ENCODE measurements at places on chromosomes 3 and 15.
A peak's percentile ranks its signal among the peaks of the same experiment; 100 is the strongest.

- no peak for DNase-seq
These were observed 43.1 kb downstream of the STARD5 start for GRCh38 chr15:81280696-81281455.

DNA sequence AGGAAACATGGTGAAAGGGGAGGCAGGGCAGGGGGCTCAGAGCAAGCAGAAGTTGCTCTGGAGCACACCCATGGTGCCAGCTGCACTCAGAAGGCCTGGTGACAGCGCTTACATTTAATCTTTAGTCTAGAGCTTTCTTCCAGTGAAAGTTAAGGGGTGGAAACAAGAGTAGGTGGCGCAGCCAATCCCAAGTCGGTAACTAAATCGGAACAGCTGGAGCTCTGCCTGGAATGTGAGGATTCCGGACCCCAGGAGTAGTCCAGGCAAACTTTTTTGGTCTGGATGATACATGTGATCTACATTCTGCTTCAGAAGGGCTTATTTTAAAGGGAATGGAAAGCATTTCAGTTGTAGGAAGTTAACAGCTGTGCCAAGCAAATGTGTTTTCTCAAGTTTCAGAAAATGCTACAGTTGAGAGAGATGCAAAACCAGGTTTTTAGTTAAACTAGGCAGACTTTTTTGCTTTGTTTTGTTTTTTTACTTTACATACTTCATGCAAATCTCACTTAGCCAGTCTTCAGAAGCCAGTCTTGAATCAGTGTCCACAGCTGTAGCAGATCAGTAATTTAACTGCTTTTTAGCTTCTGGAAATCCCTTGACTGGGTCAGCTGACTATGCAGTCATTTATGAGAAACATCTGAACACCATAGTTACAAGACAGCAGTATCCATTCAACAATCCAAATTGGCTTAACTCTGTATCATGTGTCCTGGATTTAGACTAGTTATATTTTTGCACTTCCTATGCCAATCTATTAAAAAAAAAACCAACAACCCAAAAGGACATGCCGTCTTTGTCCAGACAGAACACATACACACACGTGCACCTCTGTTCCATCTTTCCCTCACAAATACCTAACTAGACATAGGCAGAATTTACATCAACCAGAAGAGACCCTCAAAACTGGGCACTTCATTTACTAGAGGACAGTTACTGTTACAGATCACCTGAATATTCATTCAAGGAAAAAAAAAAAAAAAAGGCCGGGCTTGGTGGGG, 33.2 kb downstream of the ZNF106 start:
- DNase-seq, result peak; percentile 90

- DNase-seq, result no peak
These were observed 475.0 kb upstream of the PROK2 start for GRCh38 chr3:72259755-72260587.

DNA sequence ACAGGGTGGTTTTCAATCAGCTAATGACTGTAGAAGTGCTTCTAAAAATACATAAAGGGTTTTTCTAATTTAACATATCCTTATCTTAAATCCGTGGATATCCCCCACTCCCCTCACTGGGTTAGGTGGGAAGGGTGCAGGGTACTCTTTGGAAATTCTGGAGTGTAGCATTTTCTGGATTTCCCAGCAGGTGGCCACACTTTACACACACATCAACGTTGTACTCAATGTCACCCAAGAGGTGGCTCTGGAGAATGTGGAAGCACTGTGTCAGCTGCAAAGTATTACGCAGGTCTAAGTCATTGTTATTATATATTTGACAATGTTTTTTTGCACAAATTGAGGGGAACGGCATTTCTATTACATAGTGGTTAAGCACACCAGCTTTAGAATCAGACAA, 168.8 kb downstream of the CHDH start:
- peak; percentile 23 for DNase-seq

DNA sequence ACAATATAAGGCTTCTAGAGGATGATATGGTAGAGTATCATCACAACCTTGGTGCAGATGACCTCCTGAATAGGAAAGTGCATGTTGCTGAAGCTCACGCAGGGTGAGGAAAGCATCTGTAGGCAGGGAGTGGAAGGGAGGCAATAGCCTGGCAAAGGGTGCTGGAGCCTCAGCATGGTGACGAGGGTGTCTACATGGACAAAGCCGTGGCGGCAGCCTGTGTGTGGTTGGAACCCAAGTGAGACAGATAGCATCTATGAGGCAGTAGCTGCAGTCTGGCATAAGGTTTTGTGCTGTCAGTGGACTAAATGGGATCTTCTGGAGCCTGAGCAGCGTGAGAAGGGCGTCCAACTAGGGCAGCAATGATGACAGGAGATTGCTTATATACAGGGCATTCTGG, 132.5 kb downstream of the DLG1 start:
- DNase-seq, result no peak

DNA sequence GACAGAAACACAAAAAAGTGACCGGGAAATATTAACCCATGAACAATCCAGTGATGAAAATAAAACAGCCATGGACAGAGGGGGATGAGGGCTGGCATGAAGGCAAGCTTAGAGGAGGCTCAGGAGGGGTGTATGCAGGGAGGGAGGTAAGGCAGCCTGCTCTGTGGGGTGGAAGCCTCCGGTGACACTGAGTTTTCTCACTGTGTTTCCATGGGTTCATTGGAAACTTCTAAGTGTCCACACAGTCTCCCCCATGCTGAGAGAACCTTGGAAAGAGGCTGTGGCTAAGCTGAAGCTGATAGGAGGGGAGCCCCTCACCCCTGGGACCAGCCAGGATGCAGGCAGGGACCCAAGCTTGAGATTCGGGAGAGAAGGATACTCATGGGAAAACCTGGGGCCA, 6.8 kb upstream of the SKOR1 start:
- no peak for DNase-seq

GRCh38 chr3:52458770-52459545, 3.6 kb downstream of the NISCH start:
- no peak for DNase-seq

DNA sequence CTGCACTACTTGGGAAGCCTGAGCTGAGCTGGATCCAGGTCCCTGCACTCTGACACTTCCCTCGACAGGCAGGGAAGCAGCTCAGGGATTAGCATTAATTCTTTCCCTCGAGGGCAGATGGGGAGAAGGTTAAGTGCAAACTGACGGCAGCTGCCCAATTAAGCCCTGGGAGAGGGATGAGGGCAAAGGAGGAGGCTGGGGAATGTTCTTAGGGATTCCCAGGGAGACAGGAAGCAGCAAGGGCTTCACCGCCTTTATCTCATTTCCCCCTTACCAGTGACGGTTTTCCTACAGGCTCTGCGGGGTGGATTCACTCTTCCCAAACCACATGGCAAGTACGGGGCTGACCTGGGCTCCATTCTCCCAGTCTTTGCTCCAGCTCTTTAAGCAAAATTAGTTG, 519.0 kb upstream of the PROK2 start:
- DNase-seq, result no peak

DNA sequence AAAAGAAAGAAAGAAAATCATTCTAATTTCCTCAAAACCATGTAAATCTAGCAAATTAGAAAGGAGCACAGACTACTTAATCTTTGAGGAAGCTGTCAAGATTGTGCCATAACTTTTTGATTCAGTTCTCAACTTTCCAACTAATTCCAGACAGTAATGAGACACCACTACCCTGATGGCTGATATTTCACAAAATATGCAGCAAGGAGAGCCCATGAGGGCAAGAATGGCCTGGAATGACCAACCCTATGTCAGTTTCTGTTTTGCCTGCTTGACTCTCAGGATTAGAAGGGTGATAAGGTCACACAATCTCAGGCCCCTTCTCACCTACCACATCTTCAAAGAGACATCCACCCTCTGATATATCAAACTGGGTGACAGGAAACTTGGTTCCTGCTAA, 134.7 kb downstream of the MAGI1 start:
- DNase-seq, result no peak

- DNase-seq, result no peak
These were observed 176.6 kb downstream of the SLC9A9 start for GRCh38 chr3:143671626-143672025.

DNA sequence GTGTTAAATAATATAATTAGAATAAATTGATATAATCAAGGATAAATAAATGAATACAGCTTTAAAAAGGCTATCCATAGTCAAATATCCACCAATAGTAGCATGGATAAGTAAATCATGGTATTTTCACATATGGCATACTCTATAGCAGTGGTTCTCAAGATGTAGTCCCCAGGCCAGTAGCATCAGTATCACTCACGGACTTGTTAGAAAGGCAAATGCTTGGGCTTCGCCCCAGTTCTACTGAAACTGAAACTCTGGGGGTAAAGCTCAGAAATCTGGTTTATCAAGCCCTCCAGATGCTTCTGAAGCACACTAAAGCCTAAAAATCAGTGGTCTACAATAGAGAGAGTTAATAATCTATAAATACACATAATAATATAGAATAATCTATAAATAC, 261.6 kb upstream of the TTC14 start:
- no peak for DNase-seq

DNA sequence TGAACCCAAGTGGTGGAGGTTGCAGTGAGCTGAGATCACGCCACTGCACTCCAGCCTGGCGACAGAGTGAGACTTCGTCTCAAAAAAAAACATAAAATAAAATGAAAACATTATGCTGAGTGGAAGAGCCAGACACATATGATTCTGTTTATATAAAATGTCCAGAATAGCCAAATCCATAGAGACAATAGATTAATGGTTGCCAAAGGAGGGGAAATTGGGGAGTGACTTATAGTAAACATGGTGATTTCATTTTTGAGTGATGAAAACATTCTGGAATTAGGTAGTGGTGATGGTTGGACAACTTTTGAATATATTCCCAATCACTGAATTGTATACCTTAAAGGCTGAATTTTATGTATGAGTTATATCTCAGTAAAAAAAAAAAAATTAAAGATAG, 172.0 kb upstream of the BFSP2 start:
- DNase-seq, result no peak

GRCh38 chr3:12991481-12991837, 81.8 kb downstream of the IQSEC1 start:
- DNase-seq, result no peak

DNA sequence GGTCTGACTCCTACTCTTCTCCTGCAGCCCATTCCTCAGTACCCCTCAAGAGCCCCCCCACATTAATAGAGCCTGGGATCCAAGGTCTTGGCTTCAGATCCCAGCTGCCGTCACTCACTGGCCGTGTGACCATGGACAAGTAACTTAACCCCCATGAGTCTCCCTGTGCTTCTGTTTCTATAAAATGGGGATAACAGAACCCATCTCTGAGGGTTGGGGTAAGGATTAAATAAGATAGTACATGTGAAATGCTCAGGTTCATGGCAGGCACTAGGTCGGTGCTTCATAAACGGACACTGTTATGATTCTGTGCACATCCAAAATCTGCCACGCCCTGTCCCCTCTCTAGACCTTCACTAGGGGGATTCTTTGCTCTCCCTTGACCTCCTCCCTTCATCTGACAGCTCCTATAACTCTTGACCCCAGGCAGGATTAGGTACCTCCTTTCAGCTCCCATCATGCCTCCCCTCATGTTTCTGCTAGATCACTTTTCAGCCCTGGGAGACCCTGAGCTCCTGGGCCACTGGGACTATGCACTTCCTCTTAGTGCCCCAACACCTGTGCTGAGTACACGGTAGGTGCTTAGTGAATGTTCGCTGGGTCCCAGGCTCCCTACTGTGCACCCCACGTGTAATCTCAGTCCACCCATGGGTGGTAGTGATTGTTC, 1.5 kb downstream of the CAND2 start:
- DNase-seq, result no peak

GRCh38 chr3:184945886-184946625, 134.1 kb downstream of the VPS8 start:
- DNase-seq, result no peak

- no peak for DNase-seq
These were observed 113.1 kb downstream of the THSD4 start for GRCh38 chr15:71228403-71228802.

- no peak for DNase-seq
These were observed 141.9 kb upstream of the THBS1 start for GRCh38 chr15:39438799-39439592.

DNA sequence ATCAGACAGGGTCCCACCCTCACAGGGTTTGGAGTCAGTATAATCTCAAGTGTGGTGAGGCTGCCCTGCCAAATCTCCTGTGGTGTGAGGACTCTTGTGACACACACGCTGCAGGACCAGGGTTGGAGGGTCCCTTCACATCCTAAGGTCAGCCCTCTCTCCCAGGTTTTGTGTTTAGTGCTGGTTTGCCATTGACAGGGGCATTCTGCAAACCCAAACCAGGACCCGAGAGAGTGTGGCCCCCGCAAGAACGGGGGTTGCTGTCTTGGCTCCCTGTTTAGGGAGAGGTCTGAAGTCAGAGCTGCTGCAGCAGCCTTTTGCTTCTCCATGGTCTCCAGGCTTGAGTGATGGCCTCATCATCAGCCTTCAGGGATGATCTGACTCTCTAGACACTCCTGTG, 14.7 kb downstream of the FAM107A start:
- no peak for DNase-seq

DNA sequence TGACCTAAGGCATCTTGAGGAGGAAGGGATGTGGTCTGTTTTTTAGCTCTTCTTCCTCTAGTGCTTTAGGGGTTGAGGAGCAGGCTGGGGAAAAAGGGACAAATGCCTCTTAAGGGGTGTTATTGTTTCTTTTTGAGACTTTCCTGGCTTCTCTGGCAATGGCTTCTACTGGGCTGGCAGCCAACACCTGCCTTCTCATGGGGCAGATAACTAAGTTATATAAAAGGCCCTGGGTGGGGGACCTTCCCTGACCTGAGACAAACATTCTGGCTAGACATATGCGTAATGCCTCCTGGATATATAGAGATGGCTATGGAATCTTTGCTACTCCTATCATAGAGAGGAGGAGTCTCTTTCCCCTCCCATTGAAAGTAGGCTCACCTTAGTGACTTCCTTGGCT, 179.2 kb upstream of the PROK2 start:
- no peak for DNase-seq

- no peak for DNase-seq
These were observed 71.9 kb downstream of the FOXB1 start for GRCh38 chr15:60076045-60076444.

DNA sequence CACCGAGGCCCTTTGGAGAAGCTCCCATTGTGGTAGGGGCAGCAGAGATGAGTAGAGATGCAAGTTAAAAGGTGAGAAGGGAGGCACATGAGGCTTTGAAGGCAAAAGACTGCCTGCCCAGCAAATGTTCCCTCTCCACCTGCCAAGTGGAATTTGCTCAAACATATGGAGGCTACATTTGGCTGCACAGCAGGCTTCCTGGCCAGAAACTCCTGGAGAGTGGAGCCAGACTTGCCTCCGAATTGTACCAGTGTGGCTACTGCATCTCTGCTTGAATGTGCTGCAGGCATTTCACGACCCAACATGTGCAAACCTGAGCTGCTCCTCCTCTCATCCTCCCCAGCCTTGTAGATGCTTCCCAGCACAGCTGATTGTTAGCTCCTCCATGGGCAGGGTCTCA, 229.2 kb downstream of the ZNF621 start:
- no peak for DNase-seq

DNA sequence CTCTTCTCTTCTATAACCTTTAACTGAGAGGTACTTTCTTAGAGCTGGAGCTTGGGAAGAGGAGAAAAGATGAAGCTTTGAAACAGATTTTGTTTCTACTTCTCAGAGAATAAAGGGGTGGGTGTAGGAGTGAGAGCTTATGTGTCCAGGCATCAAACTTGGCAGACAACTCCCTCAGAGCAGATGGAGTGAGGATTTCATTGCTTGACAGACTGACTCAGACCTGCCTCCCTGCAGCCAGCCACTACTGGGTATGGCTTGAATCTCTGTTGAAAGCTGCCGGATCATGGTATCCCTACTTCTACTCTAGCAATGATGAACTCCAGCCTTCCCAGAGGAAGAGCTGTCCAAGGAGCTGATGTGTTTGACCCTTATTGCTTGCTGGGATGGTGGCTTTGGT, 36.7 kb downstream of the SYN2 start:
- no peak for DNase-seq

All from GM03348 (cell line).